T-helper 22 cell (primary cell): ENCODE measurements at places on chromosomes 6 and 20.

GRCh38 chr6:136716917-136717715, 75.2 kb downstream of the MAP3K5 start:
- no peak for DNase-seq

DNA sequence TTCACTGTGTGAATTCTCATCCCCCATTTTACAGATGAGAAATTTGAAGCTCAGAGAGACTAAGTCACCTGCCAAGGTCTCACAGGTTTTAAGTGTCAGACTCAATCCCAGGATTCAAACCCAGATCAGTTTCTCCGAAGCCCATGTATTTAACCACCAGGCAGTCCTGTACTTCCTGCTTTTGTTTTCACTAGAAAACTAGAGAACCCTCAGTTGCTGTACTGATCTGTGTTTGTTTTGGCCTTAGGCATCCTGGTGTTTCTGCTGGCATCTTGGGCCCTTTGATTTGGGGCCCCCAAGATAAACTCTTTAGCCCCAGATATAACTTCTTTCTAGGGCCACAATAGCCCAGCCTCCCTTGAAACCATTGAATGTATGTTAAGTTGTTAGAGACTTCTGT, 36.5 kb downstream of the PPP1R16B start:
- DNase-seq = no peak

DNA sequence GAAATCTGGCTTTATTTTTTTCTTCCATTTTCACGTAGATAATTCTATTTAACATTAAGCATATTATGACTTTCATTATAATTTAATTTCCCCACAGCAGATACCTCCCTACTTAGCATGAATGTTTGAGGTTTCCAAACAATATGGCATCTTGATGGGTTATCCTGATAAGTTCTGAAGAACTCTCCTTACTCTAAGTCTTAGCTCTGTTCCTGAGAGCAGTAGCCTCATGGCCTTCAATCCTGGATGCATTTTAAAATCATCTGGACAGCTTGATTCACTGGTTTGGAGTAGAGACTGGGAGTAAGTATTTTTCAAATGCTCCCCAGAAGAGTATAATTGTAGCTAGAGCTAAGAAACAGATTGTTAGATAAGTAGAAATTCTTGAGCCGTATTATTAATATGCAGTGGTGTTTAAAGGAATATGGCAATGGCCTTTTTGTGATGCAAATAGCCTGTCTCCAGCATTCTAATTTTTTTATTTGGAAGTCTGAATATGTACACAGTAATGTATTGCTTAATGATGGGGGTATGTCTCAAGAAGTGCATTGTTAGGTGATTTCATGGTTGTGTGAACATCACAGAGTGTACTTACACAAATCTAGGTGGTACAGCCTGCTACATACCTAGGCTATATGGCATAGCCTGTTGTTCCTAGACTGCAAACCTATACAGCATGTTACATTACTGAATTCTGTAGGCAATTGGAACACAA, 110.5 kb upstream of the EEF1E1 start:
- no peak for DNase-seq

DNA sequence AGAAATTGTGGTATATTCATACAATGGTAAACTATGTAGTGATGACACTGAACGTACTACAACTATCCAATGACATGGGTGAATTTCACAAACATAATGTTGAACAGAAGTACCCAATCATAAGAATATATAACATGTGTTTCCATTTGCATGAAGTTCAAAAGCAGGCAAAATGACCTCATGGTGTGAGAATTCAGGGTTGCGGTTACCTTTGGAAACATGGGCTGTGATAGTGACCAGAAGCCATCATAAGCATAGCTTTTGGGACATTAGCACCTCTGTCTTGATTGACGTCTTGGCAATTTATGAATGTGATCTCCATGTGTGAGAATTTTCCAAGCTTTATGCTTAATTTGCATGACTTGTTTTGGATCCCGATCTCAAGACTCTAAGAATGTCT, 500.1 kb upstream of the JAG1 start:
- DNase-seq = no peak

DNA sequence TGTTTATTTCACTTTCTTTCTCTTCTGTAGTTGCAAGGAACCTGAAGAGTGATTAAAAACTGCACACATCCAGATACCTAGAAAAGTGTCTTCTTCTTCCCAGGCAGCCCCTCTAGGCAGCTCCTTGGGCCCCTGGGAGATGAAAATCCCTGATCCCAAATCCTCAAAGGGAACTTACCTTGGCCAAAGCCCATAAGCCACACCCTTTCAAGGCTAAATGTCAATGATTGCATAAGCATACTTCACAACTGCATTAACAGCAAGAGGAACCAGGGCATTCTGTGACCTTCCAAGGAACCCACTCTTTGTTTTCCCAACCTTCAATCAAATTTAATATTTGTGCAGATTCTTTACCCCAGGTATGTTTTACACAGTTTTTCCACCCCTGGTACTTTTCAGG, 4.4 kb upstream of the HMGN3 start:
- no peak for DNase-seq

DNA sequence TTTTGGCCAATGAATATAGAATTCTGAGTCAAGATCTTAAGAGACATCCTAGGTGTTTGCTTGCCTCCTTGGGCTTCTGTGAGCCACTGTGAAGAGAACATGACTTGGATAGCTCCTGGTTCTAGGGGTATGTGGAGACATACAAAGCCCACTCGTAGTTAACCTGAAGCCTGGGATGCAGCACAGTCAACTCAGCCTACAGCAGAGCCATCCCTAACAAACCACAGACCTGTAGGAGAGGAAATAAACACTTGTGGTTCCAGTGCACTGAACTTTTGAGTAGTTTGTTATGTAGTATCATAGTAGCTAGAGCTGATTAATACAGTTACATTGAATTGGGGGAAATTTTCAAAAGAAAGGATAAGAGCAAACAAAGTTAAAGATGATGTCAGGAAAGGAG, 474.4 kb upstream of the HSF2 start:
- DNase-seq = no peak

GRCh38 chr20:38167851-38168760, 3.0 kb upstream of the TGM2 start:
- no peak for DNase-seq

DNA sequence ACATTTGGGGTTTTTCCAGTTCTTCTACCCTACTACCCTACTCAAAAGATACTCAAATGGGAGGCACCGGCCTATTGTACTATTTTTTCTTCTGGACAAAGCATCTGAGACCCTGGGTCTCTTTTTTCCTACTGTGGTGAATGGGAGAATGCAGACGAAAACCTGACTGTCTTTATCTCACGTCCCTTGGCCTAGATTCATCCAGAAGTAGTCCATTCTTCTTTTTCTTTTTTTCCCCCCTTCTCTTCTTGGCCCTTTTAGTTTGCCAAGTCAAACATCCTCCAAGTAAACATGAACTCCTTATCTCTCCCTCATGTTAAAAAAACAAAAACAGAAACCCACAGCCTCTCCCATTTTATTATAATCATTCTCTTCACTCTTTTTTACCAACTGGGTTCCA, 8.7 kb upstream of the ILRUN start:
- no peak for DNase-seq

DNA sequence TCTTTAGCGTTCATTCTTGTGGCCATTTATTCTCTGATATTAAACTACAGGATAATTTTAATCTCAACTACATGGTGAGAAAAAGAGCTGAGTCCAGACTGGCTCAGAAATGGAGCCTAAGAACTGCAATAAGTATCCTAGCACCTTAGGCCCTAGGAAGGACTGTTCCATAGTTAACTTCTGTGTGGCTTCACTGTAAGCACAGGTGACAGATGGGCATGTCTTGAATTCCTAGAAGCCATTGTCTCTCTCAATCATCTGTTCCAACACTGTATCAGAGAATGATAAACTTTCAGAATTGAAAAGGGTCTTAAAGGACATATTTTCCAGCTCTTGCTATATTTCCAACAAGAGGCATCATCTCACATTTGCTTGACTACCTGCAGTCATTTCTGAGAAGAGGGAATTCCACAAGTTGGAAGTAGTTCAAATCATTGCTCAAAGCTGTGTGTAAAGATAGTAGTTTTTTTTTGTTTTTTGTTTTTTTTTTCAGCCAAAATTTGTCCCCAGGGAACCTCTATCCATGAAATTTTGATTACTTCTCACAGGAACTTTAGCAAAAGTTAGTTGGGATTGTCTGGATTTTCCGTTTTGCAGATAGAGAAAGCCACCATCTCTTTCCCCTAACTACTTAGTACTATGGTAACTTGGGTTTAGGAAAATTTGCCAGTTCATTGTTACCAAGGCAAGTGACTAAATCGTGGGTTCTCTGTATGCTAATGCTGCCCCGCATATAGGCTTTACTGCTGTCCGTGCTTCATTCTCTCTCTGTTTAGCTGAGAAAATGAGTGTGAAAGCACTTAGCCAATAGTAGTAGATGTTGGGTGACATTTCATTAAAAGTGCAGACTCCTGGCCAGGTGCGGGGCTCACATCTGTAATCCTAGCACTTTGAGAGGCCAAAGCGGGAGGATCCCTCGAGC, 47.2 kb downstream of the KCNS1 start:
- DNase-seq = no peak

- no peak for DNase-seq
Observed at GRCh38 chr6:45487645-45488044, 109.9 kb upstream of the SUPT3H start.

DNA sequence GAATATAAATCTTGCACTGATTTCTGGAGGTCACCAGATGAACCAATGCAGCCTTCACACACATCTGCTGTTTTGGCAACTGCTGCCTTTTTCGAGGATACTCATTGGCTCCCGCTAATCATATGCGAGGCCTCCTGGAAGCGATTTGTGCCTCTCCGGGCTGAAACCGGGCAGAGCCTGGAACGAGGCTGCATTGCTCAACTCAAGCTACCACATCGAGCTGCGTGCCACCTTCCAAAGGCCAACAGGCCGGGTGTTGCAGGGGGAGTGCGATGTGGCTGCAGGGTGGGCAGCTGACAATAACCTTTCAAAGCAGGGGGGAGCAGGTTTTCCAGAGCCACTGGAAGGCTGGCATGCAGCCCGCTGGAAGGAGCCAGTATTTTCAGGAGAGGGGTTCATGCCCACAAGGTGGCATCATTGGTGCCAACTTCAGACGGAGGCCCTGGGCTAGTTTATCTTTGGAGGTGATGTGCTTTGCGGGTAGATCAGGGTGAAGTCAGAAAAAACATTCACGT, 122.6 kb upstream of the IFNGR1 start:
- peak; percentile 15 for DNase-seq

GRCh38 chr6:104750449-104750848, 109.3 kb downstream of the HACE1 start:
- no peak for DNase-seq

- DNase-seq = no peak
Observed at GRCh38 chr6:47357827-47358226, 48.1 kb upstream of the TNFRSF21 start.

- no peak for DNase-seq
Observed at GRCh38 chr6:125102891-125103290, 50.7 kb upstream of the TPD52L1 start.

DNA sequence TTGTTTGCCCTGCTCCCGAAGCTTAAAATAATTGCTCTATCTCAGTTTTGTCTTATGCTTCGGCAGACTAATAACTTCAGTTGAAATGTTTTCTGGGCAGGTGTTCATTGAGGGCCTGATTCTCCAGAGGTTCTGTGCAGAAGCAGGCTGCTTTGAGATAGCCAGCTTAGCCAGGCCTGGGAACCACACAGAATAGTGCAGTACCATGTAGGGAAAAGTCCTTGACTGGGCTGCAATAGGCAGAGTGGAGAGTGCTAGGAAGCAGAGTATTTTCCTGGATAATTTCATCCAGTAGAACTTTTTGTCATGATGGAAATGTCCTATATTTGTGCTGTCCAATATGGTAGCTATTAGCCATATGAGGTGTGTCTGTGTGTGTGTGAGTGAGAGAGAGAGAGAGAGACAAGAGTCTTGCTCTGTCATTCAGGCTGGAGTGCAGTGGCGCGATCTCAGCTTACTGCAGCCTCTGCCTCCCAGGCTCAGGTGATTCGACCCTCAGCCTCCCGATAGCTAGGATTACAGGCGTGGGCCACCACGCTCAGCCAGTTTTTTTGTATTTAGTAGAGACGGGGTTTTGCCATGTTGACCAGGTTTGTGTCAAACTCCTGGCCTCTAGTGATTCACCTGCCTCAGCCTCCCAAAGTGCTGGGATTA, 15.9 kb downstream of the TOP1 start:
- no peak for DNase-seq

DNA sequence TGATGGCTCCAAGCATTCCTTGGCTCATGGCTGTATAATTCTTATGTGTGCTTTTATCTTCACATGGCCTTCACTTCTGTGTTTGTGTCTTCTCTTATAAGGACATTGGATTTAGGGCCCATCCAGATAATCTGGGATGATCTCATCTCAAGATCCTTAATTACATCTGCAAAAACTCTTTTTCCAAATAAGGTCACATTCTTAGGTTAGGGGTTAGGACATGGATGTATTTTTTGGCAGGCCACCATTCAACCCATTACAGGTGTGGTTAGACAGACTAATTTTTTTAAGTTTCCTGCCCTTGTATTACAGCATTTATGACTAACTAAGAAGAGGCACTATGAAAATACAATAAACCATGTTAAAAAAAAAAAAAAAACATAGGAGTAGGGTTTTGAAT, 254.0 kb downstream of the TPBG start:
- DNase-seq = no peak

DNA sequence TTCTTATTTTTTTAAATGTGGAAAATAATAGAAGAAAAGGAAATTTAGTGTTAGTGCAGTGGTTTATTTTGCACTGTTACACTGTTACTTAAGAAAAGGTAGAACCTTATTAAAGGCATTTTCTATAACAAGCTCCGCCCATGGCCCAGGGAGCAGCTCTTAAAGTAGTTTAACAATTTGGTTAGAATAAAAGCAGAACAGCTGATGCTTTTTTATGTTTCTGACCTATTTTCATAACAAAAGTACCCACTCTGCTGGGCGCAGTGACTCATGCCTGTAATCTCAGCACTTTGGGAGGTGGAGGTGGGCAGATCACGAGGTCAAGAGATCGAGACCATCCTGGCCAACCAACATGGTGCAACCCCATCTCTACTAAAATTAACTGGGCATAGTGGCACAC, 32.6 kb downstream of the DSTN start:
- DNase-seq = no peak

GRCh38 chr6:106997392-106998158, 23.0 kb upstream of the CD24 start:
- no peak for DNase-seq

DNA sequence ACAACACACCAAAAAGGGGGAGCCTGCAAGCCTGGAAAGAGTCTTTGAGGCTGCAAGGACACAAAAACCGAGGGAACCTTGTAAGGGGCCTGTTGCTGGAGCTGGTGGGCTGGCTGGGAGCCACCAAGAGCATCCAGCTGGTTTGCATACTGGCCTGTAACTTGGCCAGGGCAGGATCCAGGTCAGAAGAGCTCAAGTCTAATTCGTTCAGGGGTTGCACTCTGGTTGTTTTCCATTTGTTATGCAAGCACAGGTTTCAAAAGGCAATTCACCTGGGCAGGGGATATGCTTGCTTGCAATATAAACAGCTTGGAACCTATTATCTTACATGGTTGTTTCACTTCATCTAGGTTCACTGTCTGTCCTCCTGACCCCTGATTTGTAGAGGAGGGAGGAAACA, 98.3 kb upstream of the GCM1 start:
- no peak for DNase-seq

- no peak for DNase-seq
Observed at GRCh38 chr6:157255079-157255478, 68.2 kb downstream of the TMEM242 start.

GRCh38 chr6:28758046-28758817, 165.6 kb downstream of the TRIM27 start:
- no peak for DNase-seq
